Cerebellum (tissue), 4 donors: ENCODE measurements at places on chromosomes 13 and 19. TPM values are rescaled to one million over a fixed set of nuclear protein-coding genes. Genes with fewer than 3 reads are reported as not detected.

DNA sequence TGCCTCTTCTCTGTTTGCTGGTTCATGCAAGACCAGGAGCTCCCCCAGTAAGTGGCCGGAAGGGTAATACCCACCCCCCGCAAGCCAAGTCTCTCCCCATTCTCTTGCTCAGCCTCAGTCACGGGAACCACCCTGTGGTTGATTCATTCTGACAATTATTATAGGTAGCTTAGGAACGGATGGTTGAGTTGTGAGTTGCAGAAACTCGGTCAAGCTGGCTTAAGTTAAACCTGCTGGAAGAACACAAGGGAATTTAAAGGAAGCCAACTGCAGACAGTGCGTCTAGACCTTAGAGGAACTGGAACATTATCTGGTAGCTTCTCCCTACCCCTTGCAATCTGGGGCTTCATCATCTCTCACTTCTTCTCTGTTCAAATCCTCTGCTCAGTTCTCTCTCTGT is 8.9 kb downstream of the FPR1 start:
- DNase-seq = no peak

The SH2D3A gene
- 4.9 TPM for total RNA-seq

GRCh38 chr13:48165727-48166126 is 67.3 kb upstream of the ITM2B start:
- DNase-seq = no peak

DNA sequence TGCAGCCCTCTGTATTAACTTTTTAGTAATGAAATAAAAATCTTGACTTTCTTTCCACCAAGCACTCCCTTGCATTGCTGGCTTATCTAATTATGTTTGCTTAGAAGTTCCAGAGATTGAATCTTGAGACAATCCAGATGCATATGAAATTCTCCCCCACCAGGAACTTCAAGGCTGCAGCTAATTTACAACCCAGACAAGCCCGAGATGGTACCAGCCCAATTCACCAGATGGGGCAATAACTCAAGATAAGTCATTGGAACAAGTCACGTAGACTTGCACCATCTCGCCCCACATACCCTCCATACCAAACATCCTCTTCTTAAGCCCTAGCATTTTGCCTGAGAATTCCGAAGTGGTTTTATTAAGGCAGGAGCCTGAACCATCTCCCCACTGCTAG is 29.0 kb downstream of the UTP14C start:
- DNase-seq = no peak

DNA sequence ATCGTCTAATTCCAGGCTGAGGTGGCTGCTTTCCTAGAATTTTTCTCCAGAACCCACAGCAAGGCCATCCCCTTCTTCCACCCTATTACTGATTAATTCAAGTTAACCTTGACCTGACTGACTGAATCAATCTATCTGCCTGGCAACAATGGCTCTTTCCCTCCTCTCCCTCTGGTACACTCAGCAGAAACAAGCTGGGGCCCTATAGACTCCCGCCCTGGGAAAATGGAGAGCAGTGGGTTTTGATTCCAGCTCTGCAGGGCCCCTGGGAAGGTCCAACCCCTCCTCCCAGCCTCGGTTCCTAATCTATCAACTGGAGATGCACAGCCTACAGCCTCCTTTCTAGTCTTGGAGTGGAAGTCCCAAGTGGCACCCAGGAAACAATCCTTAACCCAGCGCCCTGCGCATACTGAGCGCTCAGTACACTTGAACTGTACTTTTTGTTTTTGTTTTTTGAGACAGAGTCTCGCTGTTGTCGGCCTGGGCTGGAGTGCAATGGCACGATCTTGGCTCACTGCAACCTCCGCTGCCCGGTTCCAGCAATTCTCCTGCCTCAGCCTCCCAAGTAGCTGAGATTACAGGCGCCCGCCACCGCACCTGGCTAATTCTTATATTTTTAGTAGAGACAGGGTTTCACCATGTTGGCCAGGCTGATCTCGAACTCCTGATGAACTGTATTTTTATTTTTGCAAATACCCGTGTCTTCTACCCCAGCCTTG is 5.2 kb upstream of the C3 start:
- DNase-seq = no peak

The CCDC124 gene
- total RNA-seq = 12.2 TPM

The C5AR2 gene
- 0.18 TPM for total RNA-seq

GRCh38 chr19:6478815-6479214 is 2.8 kb downstream of the DENND1C start:
- no peak for DNase-seq

The LRRC25 gene
- 1.00 TPM for total RNA-seq

The CYP4F2 gene
- not detected for total RNA-seq

DNA sequence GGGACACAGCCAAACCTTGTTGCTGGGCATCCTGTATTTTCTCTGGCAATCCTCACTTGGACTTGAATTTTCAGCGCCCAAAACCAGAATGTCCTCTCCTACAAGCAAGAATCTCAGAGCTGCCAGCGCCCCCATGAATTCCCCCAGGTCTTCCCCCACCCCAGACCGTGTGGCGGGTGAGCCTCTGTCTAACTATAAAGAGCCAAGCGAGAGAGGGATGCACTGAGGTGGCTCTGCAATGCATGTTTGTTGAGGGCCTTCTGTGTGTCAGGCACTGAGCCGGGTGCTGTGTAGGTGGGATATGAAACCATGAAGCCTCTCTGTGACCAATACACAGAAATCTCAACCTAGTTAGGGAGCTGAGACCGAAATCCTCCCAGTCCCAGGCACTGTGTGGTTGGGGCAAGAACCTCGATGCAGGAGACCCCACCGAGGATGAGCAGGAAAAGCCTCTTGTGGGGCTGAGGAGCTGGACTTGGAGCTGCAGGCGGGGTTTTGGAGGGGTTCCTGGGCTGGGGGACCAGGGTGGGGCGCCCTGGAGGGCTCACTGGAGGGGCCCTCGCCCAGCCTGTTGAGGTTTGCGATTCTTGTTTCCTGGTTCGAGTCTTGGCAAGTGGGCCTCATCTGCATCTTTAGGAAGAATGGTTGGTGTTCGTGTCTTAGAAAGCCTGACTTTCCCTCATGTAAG is 12.4 kb upstream of the PROZ start:
- DNase-seq = no peak

The THSD8 gene
- total RNA-seq = not detected

The SHISA7 gene
- 2.6 TPM for total RNA-seq

- DNase-seq = peak; percentile 80
Measured at GRCh38 chr19:2064788-2065524, 13.9 kb upstream of the MKNK2 start.

DNA sequence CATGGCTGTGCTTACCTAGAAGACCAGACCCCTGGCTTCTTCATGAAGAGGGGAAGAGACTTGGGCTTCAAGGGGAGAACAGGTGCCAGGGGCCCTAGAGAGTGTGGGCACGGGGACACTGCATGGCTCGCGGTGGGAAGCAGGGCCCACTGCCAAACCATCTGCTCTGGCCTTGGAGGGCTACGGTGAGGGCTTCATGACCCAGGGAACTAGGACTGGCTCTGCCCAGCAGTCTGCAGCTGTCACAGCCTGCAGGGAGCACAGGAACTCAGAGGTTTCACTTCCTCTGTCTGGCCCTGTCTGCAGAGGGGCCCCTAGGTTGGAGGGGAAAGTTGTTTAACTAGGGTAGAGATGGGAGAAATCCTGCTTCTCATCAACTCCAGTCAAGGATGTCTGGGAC is 4.3 kb downstream of the ERCC1 start:
- DNase-seq = no peak

The FAM187B gene
- not detected for total RNA-seq

DNA sequence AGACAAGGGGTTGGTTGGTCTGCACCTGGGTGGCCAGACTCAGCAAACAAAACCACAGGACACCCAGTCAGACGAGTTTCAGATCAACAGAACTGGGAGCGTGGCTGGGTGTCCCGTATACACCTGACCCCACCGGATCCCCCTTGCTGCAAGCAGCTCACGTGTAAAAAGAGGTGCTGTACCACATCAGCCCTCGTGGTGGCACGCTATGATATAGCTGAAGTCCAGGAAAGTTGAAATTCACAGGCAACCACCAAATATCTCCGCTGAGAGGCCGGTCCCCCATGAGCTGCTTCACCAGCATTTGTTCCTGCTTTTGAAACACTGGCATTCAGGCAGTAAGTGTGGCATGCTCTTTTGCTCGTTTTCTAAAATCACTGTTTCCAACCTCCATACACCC is 92.3 kb downstream of the TUBA3C start:
- no peak for DNase-seq

- no peak for DNase-seq
Measured at GRCh38 chr13:110010404-110011138, 224.2 kb upstream of the IRS2 start.
